ENCODE measurements at places on chromosomes 2 and 18.
A peak's percentile ranks its signal among the peaks of the same experiment; 100 is the strongest.

DNA sequence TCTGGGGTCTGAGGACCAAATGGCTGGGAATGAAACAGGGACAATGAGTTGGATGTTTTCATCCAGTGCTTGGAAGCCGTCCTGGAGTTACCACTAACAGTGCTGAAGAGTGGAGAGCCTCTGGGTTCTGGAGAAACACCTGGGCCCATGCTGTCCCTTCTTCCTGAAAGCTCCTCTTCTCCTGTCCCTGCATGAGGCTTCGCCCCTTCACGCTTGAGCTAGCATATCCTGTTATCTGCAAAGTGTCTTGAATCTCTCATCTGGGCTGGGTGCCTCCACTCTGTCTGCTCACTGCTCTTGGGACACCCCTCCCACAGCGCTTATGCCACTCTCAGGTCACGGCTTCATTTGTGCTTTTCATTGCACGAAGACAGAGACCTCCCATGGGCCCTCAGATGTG, 154.5 kb downstream of the MYCN start:
- no peak for DNase-seq

- no peak for DNase-seq
These were observed 188.7 kb downstream of the FTCDNL1 start for GRCh38 chr2:199662255-199662654.

DNA sequence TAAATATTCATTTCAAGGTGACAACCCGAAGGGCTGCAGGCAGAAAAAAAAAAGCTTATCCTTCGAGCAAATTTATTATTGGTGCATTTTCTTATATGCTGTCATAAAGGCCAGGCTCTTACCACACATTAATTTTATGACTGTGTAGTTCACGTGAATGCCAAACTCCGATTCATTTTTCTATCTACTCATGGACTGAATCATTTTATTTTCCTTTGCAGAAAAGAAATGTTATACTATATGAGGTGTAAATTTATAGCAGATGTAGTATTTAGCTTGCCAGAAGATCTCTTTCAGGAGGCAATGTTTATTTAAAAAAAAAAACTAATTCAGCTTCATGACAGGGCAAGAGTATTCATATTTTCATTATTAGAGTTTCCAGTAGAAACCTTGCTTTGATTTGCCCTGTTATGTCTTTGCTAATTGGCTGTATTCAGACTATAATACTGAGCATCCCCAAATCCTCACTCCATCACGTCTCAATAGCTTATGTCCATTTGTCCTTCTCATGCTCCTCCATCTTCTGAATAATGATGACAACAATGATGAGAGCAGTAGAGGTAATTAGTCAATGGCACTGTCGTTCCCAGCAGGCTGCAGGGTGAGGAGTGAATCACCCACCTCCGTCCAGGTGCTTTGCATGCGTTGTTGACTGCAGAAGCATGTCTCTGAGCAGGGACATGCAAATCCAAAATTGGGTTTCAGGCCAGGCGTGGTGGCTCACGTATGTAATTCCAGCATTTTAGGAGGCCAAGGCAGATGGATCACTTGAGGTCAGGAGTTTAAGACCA, 101.1 kb upstream of the RAB12 start:
- DNase-seq = no peak

GRCh38 chr18:77528872-77529271, 279.2 kb downstream of the GALR1 start:
- no peak for DNase-seq

GRCh38 chr2:212979799-212980198, 171.6 kb downstream of the IKZF2 start:
- no peak for DNase-seq

GRCh38 chr2:81481994-81482368, 1177.4 kb upstream of the LRRTM1 start:
- DNase-seq = no peak

DNA sequence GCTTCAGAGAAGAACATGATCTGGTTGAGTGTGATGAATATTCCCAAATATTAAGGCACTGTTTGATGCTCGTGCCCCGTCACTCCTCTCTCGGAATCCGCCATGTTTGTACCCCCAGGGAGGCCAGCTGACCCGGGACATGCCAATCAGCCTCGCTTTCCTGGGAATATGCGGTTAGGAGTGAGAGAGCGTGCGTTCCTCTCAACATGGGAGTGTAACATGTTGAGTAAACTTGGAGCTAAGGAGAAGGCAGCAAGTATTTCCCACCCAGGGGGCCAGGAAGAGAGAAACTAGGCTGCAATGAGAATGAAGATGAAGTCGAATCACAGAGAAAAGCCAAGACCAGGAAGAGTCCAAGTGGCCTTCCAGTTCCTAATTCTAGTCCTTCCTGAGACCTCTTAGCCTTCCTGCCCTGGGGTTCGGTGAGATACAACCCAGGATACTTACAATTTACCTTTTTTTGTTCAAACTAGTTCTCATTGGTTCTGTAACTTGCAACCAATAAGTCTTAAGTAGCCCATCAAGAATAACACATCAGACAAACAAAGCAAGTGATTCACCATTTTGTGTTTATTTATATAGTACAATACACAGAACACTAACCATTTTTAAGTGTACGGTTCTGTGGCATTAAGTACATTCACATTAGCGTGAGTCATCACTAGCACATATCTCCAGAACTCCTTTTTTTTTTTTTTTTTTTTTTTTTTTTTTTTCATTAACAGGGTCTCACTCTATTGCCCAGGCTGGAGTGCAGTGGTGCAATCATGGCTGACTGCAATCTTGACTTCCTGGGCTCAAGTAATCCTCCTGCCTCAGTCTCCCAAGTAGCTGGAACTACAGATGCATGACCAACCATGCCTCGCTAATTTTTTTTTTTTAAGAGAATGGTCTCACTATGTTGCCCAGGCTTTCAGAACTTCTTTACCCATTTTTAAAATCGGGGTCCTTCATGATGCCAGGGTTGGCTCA, 36.4 kb upstream of the SLC1A4 start:
- DNase-seq = peak; percentile 59

DNA sequence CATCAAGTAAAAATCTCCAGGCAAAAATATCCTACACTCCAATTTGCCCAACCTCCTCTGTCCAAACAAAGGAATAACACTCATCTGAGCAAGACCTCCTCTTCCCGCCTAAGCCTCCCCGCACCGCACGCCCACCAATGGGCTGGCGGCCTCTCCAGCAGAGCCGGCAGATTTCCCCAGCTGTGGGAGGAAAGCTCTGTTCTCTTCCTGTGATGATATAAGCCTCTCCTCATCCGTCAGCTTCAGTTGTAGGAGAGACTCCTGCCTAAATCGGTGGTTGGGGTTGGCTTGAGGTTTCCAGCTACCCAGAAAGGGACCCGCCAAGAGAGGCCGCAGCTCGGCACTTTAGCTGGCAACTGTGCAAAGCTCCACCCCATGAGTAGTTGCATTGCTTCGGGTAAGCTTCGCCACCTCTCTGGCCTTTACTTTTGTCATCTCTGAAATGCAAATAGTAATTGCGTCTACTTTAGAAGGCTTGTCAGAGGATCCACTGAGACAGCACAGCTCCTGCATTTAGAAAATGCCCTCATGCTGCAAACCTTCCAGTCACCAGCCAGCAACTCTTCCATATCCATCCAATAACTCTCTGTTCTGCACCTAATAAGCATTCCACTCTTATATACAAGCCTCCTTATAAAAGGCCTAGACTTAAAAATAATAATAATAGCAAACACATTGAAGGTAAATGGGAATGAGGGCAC, 146.4 kb downstream of the MYT1L start:
- DNase-seq = no peak
